Uterus (tissue), 4 donors: ENCODE measurements at places on chromosomes 11 and 22. TPM values are rescaled to one million over a fixed set of nuclear protein-coding genes. Genes with fewer than 3 reads are reported as not detected.

GRCh38 chr11:86736291-86737143 is 63.8 kb upstream of the PRSS23 start:
- H3K4me1 ChIP-seq, result no peaks in the 10 kb centered on the region
- no peaks in the 10 kb centered on the region for H3K36me3 ChIP-seq
- no peak overlapping the region for H3K27ac ChIP-seq

ART5 gene
- not detected for total RNA-seq

- H3K4me1 ChIP-seq, result no peaks in the 10 kb centered on the region
- no peaks in the 10 kb centered on the region for H3K27me3 ChIP-seq
- peak overlapping the region; percentile 87 for H3K27ac ChIP-seq
- peak overlapping the region; percentile 75 for H3K4me3 ChIP-seq
- H3K36me3 ChIP-seq, result no peaks in the 10 kb centered on the region
Observed at GRCh38 chr11:70397336-70397982, 870 bp upstream of the CTTN start.

MSANTD4 gene
- 32.8 TPM for total RNA-seq

DNA sequence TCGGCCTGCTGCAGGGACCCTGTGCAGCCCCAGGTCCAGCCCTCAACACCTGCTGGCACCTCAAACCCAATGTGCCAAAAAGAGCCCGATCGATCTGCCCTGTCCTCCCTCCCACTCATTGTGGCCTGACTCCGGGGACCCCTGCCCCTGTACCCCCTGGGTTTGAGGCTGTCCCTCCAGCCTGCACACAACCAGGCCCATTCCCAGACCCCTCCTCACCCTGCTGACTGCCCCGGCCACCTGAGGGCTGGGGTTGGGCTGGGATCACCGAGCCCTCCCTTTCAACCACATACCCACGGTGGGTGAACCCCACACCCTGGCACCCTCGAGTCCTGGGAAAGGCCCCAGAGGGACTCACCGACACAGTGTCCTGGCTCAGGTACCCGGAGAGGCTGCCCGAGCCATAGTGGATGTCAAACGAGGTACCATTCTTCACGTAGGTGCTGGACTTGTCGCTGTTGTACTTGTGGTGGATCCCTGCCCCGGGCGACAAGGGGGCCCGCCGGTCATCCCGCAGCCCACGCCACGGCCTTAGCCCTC is 5.0 kb downstream of the CTSD start:
- H3K4me3 ChIP-seq, result no peak overlapping the region
- no peak overlapping the region for H3K27ac ChIP-seq
- DNase-seq, result no peak
- H3K36me3 ChIP-seq, result no peaks in the 10 kb centered on the region
- no peaks in the 10 kb centered on the region for H3K27me3 ChIP-seq
- peaks cover 13% of the 10 kb centered on the region for H3K4me1 ChIP-seq

LRRC55 gene
- 0.26 TPM for total RNA-seq

- H3K4me3 ChIP-seq, result no peak overlapping the region
- peak; percentile 3 for DNase-seq
- H3K27ac ChIP-seq, result no peak overlapping the region
- H3K27me3 ChIP-seq, result no peaks in the 10 kb centered on the region
- no peaks in the 10 kb centered on the region for H3K36me3 ChIP-seq
Observed at GRCh38 chr11:134514354-134514951, 102.4 kb upstream of the B3GAT1 start.

- peak overlapping the region; percentile 28 for H3K27ac ChIP-seq
- DNase-seq, result no peak
- no peaks in the 10 kb centered on the region for H3K36me3 ChIP-seq
- no peaks in the 10 kb centered on the region for H3K4me1 ChIP-seq
- H3K4me3 ChIP-seq, result no peak overlapping the region
Observed at GRCh38 chr11:35288817-35289541, 130.4 kb downstream of the SLC1A2 start.

DNA sequence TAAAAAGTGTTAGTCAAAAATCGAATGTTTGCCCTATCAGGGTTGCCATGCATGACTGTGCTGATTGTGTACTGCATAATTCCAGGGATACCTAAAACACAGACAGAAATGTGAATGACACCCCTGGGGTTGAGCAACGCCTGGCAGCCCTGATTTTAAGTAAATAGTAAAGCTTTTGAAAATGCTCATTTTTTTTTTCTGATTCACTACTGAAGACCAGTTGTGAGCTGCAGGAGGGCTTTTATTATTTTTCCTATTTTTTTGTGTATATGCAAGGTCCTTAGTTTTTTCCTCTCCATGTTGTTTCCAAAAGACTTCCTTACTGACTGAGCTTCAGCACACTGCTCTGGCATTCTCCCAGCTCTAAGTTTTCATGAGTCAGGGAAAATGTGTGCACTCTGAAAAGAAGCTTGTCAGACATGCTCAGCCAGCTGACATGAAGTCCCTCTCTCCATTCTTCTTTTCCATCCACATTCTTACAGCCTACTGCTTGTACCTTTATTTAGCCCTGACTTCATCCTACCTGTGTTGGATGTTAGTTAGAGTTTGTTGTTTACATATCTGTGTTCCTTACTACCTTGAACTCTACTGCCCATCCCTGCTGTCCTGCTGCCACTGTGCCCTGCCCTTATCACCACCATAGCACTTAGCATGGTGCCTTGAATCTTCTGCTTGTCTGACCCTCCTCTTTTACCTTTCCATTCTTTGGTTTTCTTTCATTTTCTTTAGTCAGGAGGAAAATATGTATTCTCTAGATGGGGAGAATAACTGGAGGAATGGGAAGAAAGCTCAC is 79.5 kb downstream of the HORMAD2 start:
- H3K36me3 ChIP-seq, result no peaks in the 10 kb centered on the region
- no peak overlapping the region for H3K27ac ChIP-seq
- no peak overlapping the region for H3K4me3 ChIP-seq
- DNase-seq, result no peak

APOA1 gene
- 2.2 TPM for total RNA-seq

DNA sequence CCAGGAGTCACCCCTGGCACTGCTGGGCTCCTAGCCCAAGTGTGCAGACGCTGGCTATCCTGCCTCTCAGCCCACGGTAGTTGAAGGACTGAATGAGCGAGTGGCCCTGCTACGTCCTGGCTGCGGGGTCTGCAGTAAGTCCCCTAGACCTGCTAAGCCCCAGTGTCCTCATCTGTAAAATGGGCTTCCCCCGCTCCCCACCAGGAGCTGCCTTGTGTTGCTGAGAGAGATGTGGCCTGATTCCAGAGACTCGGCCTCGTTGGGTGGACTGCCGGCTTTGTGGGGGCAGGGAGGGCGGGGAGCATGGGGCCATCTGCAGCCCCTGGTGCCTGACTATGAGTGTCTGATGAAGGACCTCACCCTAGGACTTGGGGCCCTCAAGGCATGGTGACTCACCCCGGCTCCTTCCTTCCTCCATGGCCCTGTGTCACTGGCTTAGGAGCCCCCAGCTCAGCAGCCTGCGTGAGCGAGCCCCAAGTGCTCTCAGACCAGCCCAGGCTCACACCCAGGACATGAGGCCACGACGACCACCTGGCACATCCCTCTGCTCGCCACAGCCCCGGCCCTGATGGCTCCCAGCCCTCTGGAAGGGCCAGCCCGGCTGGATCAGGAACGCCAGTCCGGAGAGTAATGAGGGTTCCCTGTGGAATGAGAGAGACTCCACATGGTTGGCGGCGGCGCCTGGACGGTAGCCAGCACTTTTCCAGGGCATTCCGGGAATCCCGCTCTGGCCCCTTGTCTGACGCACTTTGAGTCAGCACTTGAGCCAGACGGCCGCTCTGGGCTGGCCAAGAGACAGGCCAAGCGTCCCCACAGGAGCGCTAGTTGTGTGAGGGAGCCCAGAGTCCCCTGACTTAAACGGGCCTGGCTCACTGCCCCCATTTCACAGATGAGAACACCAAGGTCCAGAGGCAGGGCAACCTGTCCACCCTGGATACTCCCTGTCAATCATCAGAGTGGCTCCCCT is 50.5 kb upstream of the SHISAL1 start:
- H3K4me1 ChIP-seq, result peaks cover 4% of the 10 kb centered on the region
- H3K27me3 ChIP-seq, result no peaks in the 10 kb centered on the region
- DNase-seq, result peak; percentile 92
- no peak overlapping the region for H3K4me3 ChIP-seq
- peak overlapping the region; percentile 67 for H3K27ac ChIP-seq

NRXN2 gene
- 48.4 TPM for total RNA-seq

GRCh38 chr11:18700375-18700774 is 1.8 kb downstream of the TMEM86A start:
- H3K4me1 ChIP-seq, result peaks cover 13% of the 10 kb centered on the region
- no peak for DNase-seq
- no peaks in the 10 kb centered on the region for H3K27me3 ChIP-seq

DNA sequence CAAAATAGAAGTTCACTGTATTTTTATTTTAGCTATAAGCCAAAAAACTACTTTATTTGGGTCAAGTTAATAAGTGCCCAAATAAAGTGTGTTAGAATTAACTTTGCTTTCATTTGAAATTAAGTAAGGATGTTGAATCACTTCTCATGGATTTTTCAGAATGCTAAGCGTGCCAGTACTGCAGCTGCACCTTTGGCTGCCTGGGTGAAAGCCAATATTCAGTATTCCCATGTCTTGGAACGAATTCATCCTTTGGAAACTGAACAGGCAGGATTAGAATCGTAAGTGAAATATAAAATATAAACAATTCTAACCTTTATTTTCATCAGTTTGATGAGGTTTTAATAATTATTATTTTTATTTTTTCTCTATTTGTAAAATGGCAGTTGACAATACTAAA is 113.6 kb downstream of the DYNC2H1 start:
- no peak for DNase-seq
- H3K27me3 ChIP-seq, result no peaks in the 10 kb centered on the region
- H3K36me3 ChIP-seq, result no peaks in the 10 kb centered on the region
- no peak overlapping the region for H3K4me3 ChIP-seq
- H3K27ac ChIP-seq, result no peak overlapping the region

DNA sequence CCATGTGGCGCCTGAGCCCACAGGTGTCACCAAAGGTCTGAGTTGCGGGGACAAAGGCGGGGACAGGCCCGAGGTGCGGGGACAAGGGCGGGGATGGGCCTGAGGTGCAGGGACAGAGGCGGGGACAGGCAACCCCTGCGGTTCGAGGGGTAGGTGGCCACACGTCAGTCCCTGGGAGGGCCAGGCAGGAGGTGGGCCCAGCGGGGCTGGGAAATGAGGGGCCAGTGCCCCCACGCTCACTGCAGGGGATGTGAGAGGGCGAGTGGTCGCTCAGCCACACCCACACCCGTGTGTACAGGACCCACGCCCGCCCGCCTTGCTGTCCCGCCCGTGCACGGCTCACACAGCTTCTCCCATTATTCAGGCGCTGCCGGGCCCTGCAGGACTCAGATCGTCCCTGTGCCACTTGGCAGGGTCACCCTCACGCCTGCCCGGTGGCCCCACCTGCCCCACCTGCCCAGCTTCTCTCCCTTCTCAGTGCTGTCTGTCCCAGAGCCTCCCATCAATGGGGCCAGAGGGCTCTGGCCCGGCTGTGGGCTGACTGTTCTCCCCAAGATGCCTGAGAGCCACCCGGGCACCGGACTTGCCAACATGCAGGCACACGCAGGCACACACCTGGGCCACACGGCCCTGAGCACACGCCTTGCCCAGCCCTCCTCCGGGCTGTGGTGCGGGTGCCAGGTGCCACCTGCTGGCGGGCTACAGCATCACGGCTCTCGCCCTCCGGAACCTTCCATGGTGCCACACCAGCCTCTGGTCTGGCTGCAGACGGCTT is 14.2 kb upstream of the MUC6 start:
- no peaks in the 10 kb centered on the region for H3K36me3 ChIP-seq
- no peak overlapping the region for H3K4me3 ChIP-seq
- no peak overlapping the region for H3K27ac ChIP-seq
- DNase-seq, result no peak

GRCh38 chr22:48240148-48240934 is 1477.9 kb downstream of the TBC1D22A start:
- no peaks in the 10 kb centered on the region for H3K36me3 ChIP-seq
- DNase-seq, result no peak
- H3K27me3 ChIP-seq, result no peaks in the 10 kb centered on the region
- H3K4me1 ChIP-seq, result no peaks in the 10 kb centered on the region
- H3K27ac ChIP-seq, result no peak overlapping the region

DNA sequence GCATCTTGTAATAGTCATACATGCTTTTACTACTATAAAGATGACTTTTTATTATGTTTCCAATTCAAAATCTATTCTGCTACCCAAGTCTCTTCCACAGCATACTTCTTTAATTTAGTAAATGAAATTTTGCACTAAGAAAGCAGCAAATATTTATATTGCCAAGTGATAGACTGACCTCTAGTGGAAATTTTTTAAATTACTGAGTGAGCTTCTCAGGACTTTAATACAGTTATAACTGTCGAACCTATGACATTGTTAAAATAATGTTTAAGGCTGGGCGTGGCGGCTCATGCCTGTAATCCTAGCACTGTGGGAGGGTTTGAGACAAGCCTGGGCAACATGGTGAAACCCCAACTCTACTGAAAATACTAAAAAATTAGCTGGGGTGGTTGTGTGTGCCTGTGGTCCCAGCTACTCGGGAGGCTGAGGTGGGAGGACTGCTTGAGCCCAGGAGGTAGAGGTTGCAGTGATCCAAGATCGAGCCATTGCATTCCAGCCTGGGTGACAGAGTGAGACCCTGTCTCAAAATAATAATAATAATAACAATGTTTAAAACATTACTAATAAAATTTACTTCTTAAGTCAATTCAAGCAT is 27.3 kb downstream of the STK33 start:
- no peaks in the 10 kb centered on the region for H3K27me3 ChIP-seq
- no peaks in the 10 kb centered on the region for H3K36me3 ChIP-seq
- H3K27ac ChIP-seq, result no peak overlapping the region
- no peaks in the 10 kb centered on the region for H3K4me1 ChIP-seq
- no peak for DNase-seq

- H3K27ac ChIP-seq, result no peak overlapping the region
- H3K36me3 ChIP-seq, result no peaks in the 10 kb centered on the region
- H3K27me3 ChIP-seq, result no peaks in the 10 kb centered on the region
Observed at GRCh38 chr11:78395597-78395996, 22.0 kb downstream of the GAB2 start.

SPTBN2 gene
- total RNA-seq, result 31.0 TPM

RDX gene
- total RNA-seq, result 115 TPM

GRCh38 chr11:116507016-116507415 is 265.8 kb downstream of the BUD13 start:
- no peak overlapping the region for H3K4me3 ChIP-seq
- no peaks in the 10 kb centered on the region for H3K27me3 ChIP-seq

DNA sequence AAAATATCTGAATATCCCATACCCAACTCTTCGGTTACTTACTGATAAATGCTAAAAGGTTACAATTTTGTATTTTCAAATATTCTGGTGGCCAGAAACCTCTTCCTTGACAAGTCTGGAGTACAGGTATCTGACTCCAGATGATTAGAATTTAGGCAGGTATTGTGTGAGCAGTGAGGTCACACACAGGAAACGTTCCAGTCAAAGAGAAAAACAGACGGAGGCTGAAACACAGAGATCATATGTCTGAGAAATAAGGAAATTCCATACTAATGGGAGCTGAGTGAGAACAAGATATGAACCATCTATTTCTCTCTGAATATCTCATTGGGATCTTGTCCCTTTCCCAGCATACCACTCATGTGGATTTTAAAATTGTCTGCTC is 89.4 kb upstream of the IGLL5 start:
- no peaks in the 10 kb centered on the region for H3K4me1 ChIP-seq
- H3K27me3 ChIP-seq, result no peaks in the 10 kb centered on the region
- H3K36me3 ChIP-seq, result no peaks in the 10 kb centered on the region
- no peak for DNase-seq
- no peak overlapping the region for H3K27ac ChIP-seq
